ENCODE measurements at places on chromosomes 7 and 10. TPM values are rescaled to one million over a fixed set of nuclear protein-coding genes. Genes with fewer than 3 reads are reported as not detected.

- DNase-seq: peak; percentile 96
Observed at GRCh38 chr7:44378744-44379143, 53.4 kb upstream of the CAMK2B start.

GRCh38 chr10:30531751-30532530 lies 97.6 kb downstream of the LYZL2 start:
- no peak for DNase-seq

- peak; percentile 75 for DNase-seq
Observed at GRCh38 chr10:95445223-95445836, 115.8 kb downstream of the SORBS1 start.

GRCh38 chr10:70403483-70404035 lies 386 bp upstream of the EIF4EBP2 start:
- DNase-seq: no peak

DNA sequence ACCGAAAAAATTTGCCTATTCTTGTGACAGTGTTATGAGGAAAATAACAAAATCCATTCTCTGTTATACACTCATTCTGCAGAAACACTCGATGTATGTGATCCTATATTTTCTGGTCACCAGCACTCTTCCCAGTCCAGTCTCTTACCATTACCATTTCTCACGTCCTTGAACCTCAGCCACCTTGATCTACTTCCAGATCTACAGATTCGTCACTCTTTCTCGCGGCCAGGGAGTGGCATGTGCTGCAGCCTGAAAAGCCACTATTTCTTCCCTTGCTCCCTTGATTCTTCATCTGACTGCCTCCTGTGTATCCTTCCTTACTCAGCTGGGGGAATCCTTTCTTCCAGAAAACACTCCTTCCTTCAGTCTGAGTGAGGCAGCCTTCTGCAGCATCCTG lies 14.1 kb upstream of the TAF3 start:
- no peak for DNase-seq

- no peak for DNase-seq
Observed at GRCh38 chr7:90613088-90613498, 17.0 kb downstream of the CDK14 start.

The TAS2R39 gene
- not detected for total RNA-seq

The RBM33 gene
- 18.8 TPM for total RNA-seq
